Fibroblast of mammary gland (primary cell): ENCODE measurements at places on chromosomes 16 and 17.
A peak's percentile ranks its signal among the peaks of the same experiment; 100 is the strongest.

DNA sequence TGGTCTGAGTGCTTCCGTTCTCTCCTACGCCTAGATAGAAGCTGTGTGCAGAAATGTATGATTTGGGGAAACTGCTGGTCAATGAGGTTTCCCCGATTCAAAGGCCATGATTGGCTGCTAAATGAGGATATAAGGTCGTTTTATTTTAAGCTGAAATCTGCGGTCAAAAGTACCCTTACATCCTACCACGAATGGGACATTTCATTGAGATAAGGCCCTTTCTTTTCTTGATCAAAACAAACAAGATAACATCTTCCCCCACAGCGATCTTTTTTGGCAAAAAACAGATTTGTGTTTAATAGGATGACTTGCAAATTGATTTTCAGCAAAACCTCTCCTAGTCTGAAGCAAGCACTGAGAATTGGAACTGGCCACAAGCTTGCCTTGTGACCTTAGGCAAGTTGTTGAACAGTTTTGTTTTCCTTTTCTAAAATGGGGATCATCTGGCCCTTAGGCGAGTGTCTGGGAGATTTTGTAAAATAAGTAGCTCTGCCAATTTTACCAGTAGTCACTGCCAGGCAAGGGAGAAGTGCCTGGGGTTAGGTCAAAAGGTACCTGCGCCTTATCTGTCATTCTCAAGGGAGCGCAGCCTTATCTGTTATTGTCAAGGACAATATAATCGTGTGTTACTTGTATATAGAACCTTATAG lies 635 bp downstream of the SCPEP1 start:
- peak; percentile 16 for DNase-seq

DNA sequence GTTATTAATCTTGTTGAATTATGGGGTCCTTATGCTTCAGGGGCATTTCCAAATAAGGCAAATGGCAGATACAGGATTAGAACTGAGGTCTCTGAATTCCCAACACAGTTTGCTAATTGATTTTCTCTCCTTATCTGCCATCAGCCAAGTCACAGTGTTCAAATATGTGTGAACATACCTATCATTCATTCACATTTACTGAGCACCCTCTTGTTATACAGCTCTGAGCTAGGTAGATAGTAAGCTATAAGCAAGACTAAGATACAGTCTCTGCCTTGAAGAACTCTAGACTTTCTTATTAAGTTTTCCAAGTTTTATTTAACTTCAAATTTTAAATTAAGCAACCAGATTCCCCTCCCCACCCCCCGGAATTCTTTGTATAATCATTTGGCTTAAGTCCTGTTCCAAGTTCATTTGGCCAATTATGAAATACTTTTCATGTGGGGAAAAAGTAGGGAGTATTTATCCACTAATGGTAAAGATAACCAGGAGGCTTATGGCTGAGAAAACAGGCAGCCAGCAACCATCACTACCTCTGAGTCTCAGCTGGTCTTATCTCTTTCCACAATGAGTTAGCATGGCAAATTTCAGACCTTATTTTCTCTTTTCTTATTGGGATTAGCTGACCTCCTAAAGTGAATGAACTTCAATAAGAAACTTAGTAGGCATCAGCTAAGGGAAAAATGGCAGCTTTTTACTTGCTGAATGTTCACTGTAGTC lies 31.4 kb upstream of the CORO6 start:
- no peak for DNase-seq

DNA sequence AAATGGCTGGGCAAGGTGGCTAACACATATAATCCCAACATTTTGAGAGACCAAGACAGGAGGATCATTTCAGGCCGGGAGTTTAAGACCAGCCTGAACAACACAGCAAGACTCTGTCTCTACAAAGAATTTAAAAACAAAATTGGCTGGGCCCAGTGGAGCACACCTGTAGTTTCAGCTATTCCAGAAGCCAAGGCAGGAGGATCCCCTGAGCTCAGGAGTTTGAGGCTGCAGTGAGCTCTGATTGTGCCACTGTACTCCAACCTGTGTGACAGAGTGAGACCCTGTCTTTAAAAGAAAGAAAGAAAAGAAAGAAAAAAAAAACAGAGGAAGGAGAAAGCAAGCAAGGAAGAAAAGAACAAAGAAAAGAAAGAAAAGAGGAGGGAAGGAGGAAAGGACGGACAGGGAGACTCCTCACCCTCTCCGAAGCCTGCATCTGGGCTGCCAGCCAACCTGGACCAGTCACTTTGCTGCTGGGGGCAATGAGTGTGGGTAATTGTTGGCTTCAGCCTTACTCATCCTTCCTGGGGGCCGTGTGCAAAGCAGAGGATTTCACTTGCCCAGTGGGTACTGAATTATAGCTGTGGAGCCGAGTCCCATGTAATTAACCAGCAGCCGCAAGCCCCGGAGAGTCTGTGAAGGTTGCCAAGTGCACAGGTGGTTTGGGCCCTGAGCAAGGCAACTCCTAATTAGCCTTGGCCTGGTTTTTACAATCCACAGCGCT lies 6.7 kb upstream of the MT4 start:
- DNase-seq = peak; percentile 78

DNA sequence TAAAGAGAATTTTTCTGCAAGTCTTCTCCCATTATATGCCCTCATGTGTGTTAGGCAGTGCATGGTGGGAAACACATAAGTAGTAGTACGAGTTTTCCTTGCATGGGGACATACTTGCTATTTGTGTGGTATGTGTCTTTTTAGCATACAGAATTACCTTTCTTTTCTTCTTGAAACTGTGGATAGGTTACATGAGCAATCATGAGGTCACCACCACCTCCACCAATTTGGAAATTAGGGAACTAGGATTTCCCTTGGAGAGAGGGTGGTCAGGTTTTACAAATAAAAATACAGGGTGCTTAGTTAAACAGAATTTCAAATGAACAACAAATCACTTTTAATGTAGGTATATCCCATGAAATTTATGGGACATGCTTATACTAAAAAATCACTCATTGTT lies 16.3 kb upstream of the AMZ2 start:
- no peak for DNase-seq

DNA sequence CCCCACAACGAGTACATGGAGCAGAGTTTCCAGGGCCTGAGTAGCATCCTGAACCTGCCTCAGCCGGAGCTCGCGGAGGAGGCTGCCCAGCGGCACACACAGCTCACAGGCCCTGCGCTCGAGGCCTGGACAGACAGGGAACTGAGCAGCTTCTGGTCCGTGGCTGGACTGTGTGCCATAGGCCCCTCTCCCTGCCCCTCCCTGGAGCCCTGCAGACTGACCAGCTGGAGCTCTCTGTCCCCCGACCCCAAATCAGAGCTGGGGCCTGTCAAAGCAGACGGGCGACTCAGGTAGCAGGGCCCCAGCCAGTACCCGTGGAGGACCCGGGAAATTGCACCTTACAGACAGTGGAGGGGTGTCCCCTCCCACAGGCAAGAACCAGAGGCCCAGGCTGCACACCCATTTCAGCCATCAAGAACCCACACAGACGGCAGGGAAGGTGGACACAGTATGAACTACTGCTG lies 13.0 kb downstream of the MRPL27 start:
- DNase-seq = no peak

DNA sequence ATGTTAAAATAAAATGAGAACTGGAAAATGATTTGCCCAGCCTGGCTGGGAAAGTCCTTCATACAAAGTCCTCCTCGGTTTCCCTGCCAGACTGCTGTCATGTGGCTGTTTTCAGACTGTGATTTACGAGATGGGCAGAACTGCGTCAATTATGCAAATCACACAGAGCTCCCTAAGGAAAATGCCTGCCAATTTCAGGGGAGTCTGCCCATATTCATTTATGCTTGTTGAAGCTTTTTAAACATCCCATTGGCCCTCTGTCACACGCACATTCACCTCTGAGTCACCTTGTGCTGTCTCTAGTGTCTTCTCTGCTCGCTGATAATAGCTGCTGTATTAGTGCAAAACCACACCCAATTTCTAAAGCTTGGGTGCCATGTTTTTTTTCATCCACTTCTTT lies 81.7 kb upstream of the FAM20A start:
- peak; percentile 25 for DNase-seq
